Right ventricle myocardium superior (tissue), 1 donor: ENCODE measurements at places on chromosomes 3 and 15.

DNA sequence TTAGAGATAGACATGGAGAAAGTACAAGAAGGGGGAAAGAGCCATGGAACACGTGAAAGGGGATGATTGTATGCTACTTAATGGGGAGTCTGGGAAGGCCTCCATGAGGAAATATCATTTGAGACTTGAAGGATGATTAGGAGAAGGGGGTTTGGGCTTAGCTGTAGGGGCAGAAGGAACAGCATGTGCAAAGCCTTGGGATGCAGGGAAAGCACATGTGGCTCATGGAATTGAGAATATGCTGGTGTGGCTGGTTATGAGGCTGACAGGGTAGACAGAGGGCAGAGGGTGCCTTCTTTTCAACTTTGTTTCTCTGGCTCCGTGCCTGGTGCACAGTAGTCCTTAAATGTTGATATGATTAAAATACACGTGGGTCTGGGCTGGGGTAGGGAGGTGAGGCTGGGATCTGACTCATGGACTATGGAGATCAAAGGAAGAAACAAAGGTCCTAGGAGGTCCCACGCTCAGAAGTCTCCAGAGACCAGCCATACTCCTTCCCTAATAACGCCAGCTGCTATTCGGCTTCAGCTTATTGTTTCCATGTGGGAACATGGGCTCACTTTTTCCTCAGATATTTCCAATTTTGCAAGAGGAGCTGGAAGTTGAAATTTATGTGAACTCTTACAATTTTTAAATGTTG lies 1.1 kb downstream of the GTF2E1 start:
- DNase-seq: no peak

GRCh38 chr3:13612829-13613228 lies 63.9 kb downstream of the FBLN2 start:
- DNase-seq: peak; percentile 85

DNA sequence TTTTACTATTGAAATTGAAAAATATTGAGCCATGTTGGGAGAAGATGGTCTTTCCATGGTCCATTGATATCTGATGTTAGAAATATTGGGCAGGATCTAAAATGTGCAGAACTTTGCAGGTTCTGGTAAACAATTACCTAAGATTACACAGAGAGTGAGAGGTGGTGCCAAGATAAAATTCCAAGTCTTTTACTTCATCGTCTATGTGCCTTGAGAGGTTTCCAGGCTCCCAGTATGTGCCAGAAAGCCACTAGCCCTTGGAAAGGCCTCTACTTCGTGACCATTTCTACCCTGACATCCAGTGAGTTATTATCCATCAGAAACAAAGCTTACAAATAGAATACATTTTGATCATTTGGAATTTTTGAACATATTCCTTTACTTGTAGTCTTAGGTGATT lies 27.6 kb downstream of the CD200 start:
- DNase-seq: no peak

DNA sequence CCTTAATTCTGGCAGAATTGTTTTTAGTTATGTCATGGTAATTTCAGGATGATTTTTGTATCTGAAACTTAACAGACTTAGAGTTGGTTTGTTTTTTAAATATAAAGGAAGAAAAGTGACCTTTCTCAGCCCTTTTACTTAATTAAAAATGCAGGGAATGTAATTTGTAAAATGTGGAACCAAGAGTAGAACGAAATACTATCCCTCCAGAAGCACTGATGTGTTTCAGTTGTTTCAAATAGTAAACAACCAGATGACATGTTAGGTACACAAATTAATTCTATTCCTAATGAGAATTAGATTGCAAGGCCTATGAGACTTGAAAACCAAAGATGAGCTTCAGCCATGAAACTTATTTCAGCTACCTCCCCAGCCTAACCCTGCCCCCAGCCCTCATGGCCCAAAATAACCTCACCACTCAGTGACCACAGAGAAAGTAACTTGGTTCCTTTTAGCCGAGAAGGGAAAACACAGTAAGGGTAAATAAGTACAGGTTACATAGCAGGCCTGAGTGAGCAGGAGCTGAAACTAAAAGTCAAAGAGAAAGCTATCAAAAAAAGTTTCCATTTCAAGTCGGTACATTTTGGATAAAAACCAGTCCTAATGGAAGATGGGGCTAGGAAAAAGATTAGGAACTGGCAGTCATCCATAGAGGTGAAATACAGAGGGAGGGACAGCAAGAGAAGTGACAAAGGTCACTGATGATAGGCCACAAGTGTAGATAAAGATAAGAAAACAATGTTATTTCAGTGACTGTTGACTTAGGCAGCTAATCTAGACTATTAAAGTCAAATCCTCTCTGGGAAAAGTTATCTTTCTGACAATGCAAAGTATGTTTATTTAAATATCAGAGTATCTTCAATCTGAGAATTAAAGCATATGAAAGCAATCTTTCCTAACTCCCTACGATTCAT lies 23.2 kb downstream of the SENP8 start:
- no peak for DNase-seq

DNA sequence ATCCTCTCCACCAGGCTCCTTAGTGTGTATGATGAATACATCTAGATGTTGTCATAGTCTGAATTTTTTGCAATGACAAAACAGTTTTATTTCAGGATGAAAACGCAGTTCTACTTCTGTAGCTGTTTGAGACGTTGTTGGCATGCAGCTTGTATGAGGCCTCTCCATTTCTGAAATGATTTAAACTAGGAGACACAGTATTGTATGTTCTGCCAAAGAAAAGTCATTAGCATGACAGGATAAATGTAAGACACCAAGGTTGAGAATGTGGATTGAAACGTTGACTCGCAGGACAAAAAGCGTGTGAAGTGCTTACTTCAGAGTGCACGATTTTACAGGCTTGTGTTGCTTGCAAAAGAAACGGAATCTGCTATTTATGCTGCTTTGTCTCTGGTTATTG lies 35.3 kb downstream of the ABHD17C start:
- no peak for DNase-seq

DNA sequence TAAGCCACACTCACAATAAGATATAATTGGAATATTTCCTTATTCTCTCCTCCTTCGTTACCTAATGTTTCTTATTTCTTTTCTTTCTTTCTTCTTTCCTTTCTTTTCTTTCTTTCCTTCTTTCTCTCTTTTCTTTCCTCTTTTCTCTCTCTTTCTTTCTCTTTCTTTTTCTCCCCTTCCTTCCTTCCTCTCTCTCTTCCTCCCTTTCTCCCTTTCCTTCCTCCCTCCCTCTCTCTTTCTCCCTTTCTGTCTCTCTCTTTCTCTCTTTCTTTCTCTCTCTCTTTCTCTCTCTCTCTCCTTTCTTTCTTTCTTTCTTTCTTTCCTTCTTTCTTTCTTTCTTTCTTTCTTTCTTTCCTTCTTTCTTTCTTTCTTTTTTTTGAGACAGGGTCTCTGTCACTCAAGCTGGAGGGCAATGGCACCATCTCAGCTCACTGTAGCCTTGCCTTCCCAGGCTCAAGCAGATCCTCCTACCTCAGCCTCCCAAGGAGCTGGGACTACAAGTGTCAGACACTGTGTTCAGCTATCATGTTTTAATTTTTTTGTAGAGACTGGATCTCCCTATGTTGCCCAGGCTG lies 19.3 kb upstream of the PIAS1 start:
- no peak for DNase-seq

GRCh38 chr3:132966374-132966773 lies 71.8 kb upstream of the TMEM108 start:
- DNase-seq: no peak

DNA sequence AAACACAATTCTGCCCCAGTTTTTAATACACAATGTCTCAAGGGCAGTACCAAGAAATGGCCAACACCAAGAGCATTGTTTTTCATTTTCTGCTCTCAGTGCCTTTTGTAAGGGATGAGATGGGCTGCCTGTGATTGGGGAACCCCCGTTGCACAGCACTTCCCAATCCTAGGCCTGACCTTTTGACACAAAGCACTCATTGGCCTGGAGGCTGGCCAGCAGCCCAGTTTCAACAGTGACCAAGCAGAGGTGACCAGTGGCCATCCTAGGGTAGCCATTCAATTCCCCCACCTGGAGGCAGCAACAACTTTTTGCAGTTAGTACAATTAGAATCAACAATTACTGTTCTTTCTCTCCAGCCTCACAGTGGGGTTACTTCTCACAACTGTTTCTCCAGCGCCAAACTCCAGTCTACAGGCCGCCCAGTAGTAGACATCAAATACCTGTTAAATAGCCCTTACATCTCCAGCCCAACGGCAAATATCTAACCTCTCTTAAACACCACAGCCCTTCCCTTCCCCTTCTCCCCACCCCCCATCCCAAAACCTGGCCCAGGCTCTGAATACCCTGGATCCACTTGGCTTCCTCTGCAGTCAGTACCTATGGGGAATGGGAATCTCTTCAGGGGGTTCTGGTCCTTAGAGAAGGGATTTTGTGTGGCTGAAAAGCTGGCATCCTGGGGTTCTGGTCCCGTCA lies 8.9 kb upstream of the LRRC2 start:
- DNase-seq: no peak

DNA sequence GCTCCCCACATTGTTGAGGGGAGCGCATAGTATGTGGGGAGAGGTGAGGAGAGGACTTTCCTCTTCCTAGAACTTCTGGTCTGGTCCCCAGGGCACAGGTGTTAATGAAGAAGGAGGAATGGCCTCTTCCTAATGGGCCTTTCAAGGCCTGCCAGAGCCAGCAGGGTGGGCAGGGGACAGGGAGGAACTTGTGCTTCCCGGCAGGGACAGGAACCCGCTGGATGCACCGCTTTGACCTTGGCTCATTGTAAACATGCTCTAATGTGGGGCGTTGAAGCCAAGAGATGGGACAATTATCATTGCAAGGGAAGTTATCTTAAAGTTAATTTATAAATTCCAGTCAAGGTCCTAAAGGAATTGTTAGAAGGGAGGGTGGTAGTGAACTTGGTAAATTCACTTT lies 21.0 kb upstream of the CHRNB4 start:
- DNase-seq: no peak

- no peak for DNase-seq
These were observed 103.3 kb downstream of the SMAD6 start for GRCh38 chr15:66805202-66805885.

- no peak for DNase-seq
These were observed 77.0 kb upstream of the SEC13 start for GRCh38 chr3:10397879-10398278.

DNA sequence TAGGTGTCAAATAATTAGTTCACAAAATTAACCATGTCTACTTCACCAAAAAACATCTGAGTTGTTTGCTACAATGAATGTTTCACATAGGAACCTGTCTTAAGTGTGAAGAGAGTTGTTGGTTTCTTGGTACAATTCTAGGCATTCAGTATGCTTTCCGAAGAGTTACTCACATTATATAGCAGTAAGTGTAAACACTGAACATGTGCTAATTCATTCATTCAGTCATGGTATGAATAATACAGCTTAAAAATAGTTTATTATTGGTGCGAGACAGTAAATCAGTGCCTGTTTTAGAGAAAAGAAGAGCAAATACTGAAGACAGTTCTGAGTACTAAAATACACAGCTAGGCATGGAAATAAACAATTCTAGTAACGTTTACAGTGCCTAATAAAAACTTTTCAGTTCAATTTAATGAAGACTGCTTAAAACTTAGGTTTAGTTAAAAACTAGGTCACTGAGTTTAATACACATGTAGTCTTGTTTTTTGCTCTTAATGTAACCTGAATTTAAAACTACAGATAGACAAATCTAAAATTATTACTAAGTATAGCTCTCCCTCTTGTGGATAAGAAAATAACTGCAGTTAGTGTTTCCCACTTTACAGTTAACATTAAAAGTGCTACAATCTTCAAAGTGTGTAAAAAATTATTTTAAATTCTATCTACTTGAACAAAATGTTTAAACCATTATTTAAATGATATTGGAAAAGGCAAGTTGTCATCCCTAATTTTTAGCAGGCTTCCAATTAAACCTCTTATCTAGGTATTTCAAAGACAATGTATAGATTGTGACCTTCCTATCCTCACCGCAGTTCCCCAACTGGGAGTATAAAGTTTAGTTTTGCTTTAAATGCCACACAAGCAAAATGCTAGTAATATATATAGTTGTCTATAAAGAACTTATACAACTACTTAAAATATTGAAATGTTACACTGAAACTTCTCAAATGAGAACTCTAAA lies 20.1 kb upstream of the ZCWPW2 start:
- no peak for DNase-seq

DNA sequence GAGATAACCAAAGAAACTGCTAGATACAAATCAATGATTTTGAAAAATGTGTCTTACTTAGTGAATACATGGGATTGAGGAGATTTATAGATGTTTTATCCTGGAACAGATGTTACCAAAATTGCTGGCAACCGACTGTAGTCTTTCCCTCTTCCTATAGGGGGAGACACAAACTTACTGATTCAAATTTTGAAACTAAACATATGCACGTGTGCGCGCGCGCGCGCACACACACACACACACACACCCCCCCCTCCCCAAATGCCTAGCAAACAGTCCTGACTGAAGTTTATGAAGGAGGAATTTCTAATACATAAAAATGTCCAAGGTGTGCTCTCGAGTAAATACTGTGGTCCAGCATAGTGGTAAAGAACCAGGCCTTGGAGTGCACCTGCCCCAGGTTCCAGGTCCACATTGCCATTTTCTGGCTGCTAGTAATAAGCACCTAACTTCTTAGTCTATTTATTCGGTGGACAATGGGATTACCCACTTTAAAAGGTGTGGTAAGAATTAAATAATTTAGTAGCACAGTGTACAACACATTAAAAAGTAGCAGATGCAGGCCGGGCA lies 18.5 kb upstream of the C3orf62 start:
- no peak for DNase-seq

- no peak for DNase-seq
These were observed 206.1 kb downstream of the CADPS start for GRCh38 chr3:62669161-62669560.

- no peak for DNase-seq
These were observed 25.9 kb downstream of the TMCC1 start for GRCh38 chr3:129867506-129868124.

DNA sequence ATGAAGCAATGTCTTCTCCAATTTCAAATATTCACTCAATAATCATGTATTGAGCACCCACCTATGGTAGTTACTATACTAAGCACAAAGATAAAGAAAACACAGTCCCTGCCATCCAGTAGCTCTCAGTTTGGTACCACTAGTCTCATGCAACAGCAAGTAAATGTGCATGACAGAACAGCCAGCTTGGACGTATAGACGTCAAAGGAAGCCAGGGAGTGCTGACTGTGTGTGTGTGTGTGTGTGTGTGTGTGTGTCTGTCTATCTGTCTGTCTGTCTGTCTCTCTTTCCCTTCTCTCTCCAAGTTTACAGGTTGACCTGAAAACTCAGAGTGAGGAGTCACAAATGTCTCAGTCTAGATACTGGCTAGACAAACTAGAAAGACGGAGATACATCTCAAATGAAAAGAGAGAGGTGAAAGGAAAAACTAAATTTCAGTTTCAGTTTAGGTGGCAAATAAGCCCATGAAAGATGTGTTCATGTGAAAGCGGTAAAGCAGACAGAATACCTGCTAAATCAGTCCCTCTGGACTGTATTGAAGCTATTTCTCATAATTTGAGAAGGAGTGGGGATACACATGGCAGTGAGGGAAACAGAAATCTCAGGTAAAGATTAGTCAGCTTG lies 141.1 kb upstream of the PTPRG start:
- no peak for DNase-seq

DNA sequence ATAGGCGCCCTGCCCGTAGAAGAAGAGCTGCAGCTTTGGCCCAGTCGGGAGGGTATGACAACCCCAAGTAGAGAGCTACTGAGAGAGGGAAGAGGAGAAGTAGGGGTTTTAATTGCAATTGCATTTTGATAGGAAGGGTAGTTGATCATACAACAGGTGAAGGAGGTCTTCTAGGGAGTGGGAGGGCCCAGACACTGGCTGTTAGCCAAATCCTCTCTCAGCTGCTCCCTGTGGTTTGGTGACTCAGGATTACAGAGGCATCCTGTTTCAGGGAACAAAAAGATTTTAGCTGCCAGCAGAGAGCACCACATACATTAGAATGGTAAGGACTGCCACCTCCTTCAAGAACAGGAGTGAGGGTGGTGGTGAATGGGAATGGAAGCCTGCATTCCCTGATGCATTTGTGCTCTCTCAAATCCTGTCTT lies 408.9 kb upstream of the THBS1 start:
- DNase-seq: no peak
